Spinal cord (tissue), 10 donors: ENCODE measurements at places on chromosomes 11 and 22. TPM values are rescaled to one million over a fixed set of nuclear protein-coding genes. Genes with fewer than 3 reads are reported as not detected.
A peak's percentile ranks its signal among the peaks of the same experiment; 100 is the strongest.

The OLFML1 gene
- 4.2 TPM for polyA plus RNA-seq

DNA sequence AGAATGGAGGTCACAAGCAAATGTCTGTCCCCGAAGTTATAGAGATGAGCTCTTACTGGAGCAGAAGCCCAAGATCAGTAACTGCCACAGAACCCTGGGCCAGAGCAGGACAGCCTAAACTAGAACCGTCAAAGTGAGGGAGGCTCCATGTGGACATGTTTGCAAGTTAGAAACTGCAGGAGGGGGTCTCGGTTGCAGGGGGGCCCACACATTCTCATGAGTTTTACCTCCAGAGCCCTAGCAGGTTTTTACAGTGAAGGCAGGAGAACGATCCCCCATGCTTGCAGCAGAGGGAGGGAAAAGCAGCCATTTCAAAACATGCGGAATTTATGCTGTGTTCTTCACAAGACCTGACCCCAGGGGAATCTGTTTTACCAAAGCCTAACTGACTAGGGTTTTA is 133.5 kb upstream of the B3GAT1 start:
- DNase-seq = no peak

GRCh38 chr22:39348909-39349505 is 784 bp upstream of the SYNGR1 start:
- DNase-seq = peak; percentile 87

The RASGRP2 gene
- 58.7 TPM for polyA plus RNA-seq

- peak; percentile 64 for DNase-seq
These were observed 29.7 kb downstream of the MB start for GRCh38 chr22:35587447-35587870.

The RAG1 gene
- 0.29 TPM for polyA plus RNA-seq

GRCh38 chr11:61477727-61478148 is 30.8 kb upstream of the LRRC10B start:
- DNase-seq = no peak

DNA sequence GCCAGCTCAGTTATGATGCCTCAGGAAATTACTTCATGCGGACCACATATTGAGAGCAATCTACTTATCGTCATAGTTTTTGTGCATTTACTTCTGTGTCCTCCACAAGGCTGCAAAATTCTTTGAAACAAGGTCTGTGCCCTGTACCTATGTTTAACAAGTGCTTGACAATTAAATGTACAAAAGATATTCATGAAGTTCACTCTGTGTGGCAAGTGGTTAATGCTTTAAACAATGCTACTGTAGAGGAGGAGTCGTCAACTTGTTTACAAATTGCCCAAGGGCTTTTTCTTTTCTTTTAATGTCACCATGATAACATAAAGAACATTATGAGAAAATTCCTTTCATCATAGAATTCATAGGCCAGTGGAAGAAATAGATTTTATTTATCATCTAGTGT is 871.5 kb upstream of the CCDC90B start:
- DNase-seq = no peak

- DNase-seq = no peak
These were observed 17.4 kb upstream of the ANO1 start for GRCh38 chr11:70060611-70061293.

DNA sequence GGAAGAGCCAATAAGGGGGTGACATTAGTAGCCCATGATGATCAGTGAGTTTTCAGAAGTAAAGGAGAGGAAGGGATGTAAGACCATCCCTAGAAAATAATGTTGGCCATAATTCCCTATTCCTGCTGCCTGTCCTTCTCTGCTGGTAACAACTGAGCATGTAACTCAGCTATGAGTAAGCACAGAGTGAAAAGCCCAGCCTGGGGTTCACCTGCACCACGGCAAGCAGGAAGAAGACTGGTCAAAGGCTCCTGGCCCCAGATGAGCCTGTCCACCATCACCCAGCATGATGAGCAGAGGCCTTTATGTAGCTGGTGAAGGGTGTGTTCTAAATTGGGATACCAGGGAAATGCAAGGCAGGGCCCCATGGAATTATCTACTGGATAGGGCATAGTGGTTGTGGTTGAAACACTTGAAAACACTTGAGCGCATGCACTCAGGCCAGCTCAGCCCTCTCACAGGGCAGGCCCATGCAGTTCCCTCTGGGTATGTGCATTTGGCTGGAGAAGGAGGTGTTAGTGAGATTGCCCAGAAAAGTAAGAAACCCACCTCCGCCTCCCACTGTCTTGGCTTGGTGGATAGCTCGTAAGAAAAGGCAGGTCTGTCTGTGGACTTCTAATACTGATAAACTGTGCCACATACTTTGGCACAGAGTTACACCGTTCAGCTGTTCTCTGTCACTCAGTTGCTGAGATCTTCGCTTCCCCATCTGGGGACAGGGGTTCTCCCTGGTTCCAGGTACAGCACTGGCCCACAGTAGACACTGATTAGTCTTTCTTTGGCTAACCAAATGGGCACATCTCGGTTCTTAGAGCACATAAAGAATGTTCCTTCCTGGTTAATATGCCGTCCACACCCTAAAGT is 86.8 kb downstream of the AMOTL1 start:
- DNase-seq = no peak

- no peak for DNase-seq
These were observed 52.0 kb downstream of the RELT start for GRCh38 chr11:73428227-73428626.

GRCh38 chr11:75801362-75802020 is 13.5 kb upstream of the UVRAG start:
- DNase-seq = no peak

DNA sequence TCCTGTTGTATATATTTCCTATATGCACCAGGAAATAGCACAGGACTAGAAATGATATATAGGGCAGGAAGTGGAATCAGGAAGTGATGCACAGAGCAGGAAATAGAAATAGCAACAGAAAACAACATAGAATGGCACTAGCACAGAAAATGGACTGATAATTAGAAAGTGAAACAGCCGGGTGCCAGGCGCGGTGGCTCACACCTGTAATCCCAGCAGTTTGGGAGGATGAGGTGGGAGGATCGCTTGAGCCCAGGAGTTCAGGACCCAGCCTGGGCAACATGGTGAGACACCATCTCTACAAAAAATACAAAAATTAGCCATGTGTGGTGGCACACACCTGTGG is 10.0 kb upstream of the RELT start:
- no peak for DNase-seq

DNA sequence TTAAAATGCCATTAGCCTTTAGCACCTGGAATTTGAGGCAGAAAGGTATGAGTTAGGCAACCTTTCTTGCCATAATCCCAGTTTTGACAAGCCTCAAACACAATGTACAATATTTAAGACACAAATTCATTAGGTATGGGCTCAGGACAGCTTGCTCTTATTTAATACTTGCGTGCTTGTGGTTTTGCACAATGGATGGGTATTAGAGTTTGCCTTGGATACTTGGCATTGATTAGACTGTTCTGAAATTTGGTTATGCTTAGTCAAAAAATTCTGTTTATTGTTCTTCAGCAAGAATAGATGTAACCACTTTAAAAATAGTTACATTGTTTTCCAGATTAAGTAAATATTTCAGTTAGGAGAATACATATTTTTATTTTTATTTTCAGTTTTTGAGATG is 5.4 kb upstream of the C11orf65 start:
- DNase-seq = no peak

- DNase-seq = no peak
These were observed 40.0 kb downstream of the DCUN1D5 start for GRCh38 chr11:103051981-103052380.

The MS4A6A gene
- 3.7 TPM for polyA plus RNA-seq

- DNase-seq = no peak
These were observed 4.6 kb upstream of the MICAL3 start for GRCh38 chr22:18028817-18029527.

DNA sequence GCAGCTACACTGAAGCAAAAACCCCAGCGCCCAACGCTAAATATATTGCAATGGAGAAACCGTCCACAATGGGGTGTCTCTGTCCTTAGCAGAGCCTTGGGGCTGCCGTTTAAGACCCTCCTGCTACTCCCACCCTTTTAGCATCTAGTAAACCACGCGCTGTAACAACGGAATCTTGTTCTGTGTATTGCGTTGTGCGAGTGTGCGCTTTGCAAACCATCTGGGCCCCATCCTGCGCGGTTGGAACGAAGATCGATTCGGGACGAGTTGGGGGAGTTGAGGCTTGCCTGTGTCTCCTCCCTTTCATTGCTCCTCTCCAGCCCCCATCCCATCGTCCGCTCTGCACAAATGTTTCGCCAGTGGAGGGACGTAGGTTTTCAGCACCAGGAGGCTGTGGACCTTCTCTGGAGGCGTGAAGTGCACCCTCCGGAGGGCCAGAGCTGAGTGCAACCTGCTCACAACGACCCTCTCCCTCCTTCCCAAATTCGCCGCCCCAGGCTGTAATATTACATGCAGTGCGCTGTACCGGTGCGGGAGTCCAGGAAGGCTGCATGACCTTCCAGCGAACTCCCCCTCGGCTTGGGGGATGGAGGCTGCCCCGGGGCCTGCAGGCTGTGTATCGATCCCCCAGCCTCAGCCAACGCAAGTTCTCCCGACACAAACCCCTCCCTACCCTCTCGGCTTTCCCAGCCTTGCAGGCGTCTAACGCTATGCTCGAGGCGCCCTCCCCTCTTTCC is 1.6 kb upstream of the KMT2A start:
- peak; percentile 67 for DNase-seq

DNA sequence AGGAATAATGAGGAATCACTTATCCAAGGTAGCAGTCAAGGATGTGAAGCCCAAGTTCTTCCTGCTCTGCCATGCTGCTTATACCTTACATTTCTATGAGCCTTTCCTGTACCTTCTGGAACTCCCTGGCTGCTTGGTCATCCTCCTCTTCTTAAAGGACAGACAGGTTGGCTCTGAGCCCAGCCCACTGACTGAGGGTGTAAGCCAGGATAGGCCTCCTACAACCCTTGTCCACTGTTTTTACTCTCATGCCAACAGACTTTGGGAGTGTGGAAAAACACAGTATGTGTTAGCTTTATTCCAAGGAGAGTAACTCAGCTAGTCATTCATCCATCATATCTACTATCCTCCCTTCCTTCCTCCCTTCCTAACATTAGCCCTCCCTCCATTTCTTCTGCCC is 47.5 kb downstream of the IRAG1 start:
- no peak for DNase-seq
